ENCODE measurements at places on chromosomes 6 and 20.

DNA sequence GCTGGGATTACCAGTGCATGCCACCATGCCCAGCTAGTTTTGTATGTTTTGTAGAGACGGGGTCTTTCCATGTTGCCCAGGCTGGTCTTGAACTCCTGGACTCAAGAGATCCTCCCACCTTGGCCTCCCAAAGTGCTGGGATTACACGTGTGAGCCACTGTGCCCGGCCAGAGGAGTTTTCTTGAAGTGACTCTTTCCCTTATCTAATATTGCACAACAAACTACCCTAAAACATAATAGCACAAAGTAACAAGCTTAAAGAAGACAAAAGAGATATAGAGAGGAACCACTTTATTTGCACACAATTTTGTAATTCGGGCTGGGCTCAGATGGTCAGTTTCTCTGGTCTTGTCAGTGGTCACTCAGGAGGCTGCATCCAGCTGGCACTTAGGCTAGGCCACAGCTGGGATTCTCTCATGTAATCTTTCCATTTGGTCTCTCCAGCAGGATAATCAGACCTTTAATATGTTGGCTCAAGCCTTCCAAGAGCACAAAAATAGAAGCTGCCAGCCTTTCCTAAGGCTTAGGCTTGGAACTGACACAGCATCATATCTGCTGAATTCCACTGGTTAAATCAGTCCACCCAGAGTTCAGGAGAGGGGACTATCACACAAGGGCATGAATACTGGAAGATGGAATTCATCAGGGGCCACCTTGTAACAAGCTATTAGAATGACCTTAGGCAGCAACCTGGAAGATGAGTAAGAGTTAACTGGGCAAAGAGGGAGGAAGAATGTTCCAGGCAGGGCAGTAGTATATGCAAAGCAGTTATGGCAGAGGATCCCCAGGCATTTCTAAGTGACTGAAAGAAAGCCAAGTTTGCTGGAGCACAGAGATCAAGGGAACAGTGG, 56.7 kb upstream of the PNRC1 start:
- no peak for DNase-seq

- DNase-seq: no peak
Measured at GRCh38 chr6:169862043-169862891, 110.8 kb downstream of the ERMARD start.

GRCh38 chr6:26352315-26352714, 12.7 kb upstream of the BTN3A2 start:
- DNase-seq: no peak

DNA sequence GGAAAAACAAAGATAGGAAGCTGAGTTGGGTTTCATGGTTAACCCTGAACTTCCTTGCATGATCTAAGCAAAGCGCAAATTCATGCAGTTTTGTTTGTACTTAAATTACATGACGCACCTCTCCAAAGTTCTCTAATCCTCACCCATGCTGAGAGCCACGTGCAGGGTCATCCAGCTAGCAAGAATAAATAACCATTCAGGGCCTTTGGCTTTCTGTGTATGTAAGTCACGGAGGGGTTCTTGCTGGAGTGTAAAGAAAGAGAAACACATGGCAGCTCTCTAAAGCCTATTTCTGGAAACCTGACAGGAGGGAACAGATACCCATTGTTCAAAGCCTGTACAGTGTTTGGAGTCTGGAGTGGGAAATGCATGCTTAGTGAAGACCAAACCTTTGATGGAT, 171.7 kb upstream of the CCN2 start:
- DNase-seq: no peak
